GM23338 (cell line): ENCODE measurements at places on chromosomes 1 and 21. TPM values are rescaled to one million over a fixed set of nuclear protein-coding genes. Genes with fewer than 3 reads are reported as not detected.

- DNase-seq = peak; percentile 38
These were observed 637 bp downstream of the PLXNA2 start for GRCh38 chr1:208243527-208243966.

- DNase-seq = peak; percentile 37
These were observed 1.3 kb downstream of the DENND4B start for GRCh38 chr1:153945131-153945794.

DNA sequence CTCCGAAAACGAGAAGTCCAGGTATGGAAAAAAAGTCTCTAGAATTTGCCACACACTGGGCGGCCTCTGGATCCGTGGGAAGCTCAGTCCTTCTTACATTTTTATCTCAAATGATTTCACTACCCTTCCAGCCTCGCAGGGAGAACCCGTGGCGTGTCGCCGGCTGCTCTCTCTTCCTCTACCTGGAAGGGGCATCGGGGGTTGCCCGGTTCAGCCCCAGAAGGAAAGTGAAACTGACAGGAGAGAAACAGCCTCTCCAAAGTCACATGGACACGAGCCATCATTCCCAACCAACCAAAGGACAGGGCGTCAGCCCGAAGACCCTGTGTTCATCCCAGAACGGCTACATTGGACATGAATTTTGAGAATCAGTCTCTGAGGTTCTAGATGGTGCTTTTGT is 182.5 kb downstream of the ADSS2 start:
- DNase-seq = no peak

DNA sequence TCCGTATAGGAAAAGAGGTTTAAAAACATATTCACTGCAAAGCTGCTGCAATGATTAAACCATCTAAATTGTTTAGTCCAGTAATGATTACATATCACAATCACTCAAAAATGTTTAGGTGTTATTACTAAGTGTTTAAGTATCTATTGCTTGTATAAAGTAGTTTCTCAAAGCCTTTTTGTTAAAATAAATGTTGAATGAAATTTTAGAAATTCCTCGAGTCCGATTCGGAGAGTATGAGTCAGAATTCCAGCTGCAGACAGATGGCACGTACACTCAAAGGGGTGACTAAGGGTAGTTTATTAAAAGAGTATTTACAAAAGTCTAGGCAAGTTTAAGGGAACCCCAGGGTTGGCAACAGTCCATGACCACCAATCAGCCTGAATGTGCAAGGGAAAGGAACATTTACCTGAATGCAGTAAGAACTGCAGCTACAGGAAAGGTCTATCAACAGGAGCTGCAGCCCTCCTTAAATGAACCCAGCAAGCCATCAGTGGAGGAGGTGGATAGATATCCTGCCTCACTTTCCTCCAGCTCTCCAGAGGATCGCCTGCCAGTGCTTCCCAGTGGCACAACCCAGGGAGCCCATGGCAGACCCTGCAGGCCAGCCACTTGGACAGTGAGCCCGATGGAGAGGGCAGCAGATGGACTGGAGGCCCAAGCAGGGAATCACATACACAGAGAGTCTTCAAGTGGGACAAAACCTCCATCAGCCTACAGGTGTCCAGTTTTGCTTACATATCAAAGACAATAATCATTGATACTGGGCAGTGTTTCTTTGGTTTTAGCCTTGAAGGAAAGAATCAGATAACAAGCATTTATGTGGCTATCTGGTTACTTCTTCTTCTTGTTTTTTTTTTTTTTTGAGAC is 92.1 kb upstream of the SLC44A3 start:
- no peak for DNase-seq

DNA sequence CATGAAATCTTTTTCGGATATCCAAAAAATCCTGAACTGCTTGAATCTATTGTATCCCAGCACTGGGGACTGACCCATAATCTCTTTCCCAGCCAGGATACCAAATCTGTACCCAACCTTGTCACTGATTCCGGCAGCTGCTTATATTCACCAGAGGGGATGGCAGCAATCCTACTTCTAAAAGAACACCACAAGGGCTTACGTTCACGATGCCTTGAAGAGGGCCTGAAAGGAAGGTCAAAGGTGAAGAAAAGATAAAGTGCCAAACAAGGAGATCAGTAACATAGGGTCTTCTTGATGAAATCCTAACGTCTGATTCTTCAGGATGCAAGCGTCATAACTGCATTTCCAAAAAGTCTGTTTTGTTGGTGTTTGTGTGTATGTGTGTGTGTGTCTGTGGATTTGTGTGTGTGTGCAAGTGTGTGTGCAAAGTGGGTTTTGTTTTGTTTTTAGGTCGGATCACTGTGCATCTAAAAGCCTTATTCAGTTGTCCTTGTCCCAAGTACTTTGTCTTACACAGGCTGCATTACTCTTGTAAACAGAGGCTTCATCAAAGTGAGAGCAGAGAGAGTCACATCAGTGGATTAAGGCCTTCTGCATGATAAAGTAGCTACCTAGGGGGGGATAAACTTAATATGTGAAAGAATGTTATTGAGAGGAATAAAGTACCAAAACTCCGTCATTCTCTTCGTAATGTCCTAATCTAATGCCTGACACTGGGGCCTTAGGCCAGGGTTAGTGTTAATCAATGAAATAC is 179.3 kb downstream of the BARHL2 start:
- no peak for DNase-seq

BEND5 gene
- total RNA-seq = 5.7 and 6.8 TPM in 2 replicates

PTPRF gene
- 154 and 173 TPM in 2 replicates for total RNA-seq

PTAFR gene
- total RNA-seq = 0.27 and 0.76 TPM in 2 replicates
